Stimulated activated CD8-positive, alpha-beta memory T cell treated with anti-CD3 and anti-CD28 coated beads, Interleukin-7, amount 100 ng/mL, for 4 hours (primary cell): ENCODE measurements at places on chromosomes 6 and 20.

DNA sequence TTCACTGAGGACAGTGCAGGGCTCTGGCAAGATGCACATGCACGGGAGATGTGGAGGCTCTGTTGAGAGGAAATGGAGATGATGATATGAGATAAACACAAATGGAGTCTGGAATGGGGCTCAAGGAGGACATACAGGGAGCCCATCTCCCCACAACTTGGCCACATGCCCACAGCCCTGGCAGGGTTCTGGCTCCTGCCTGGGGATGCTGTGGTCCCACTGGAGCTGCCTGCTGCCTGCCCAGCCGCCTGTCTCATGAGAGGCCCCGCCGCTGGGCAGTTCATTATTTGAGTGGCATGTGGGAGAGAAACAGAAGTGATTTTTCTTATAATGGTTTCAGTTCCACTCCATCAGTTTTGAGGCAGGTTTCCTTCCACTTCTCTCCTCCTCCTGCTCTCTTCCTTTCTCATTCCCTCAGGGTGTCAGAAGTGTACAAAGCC, 133.6 kb upstream of the TRAF3IP2 start:
- no peak for DNase-seq

DNA sequence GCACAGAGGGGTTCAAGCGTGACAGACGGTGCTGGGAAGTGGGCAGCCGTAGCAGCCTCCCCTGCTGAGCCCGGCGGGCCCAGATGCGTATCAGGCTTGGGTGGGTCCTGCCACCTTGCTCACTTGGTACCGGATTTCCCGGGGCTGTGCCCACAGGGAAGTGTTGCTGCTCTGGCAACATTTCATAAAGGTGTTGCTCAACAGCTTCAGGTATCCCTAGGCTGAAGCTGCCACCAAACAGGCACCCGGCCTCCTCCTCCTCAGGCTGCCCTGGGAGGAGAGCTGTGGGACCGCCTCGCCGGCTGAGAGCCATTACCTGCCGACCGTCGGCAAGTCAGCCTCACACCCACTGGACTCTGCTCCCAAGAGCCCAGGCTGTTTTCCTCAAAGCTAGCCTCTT, 11.5 kb downstream of the PSMG4 start:
- no peak for DNase-seq

DNA sequence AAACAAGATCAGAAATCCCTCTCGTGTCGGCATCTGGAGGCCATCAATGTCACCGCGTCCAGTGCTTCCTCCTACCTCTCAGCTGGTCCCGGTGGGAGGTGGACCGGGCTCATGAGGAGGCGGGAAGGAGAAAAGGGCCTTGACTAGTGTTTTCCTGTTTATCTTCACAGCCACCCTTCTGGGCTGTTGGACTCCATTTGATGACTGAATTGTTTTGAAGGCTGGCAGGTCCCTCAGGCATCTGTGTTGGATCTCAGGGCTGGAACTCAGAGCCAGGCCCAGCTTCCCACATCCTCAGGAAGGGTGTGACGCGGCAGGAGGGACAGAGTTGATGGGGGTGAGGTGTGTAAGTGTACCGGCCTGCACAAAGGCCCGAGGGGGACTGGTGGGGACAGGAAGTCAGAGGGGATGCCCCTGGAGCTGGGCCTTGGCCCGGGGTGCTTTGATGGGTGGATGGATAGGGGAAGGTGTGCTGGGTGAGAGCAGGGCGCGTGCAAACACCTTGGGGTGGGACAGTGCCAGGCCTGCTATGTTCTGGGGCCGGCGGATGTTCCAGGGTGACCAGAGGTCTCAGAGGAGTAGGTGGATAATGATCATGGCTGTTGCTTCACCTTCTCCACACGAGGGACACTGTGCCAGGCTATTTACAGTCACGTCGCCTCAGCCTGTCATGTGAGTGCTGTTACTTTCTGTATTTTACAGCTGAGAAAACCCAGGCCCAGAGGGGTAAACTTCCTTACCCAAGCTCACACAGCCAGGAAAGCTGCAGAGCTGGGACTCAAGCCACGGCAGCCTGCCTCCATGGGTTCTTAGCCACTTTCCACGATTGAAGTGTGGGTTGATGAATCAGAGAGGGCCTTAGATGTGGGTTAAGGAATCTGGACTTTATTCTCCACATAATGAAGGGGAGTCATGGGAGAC, 17.9 kb upstream of the CHMP4B start:
- DNase-seq: no peak

DNA sequence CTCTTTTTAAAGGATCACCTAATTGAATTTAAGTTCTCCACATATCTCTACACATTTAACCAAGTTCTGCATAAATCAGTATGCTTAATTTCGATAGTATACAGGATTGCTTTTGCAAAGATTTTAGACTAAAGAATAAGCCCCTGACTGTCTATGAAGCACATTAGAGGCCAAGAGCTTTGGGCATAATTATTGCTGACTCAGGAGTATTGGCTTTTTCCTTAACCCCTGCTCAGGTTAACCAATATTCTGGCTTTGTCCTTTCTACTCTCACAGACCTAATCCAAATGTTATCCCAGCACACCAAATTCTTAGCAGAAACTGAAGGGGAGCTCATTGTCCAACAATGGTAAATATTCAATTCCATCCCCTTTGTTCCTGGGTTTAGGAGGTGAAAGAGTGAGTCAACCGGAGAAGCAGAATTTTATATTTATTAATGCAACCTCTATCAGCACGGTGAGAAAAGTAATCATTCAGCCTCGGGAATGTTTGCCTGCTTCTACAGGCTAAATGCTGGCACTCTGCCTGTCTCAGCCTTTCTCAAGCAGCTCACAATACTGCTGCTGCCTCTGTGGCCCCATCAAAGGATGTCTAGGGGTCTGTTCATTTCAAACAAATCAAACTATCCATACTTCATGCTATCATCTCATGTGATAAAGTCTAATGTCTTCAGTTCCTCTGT, 125.0 kb downstream of the SIM1 start:
- DNase-seq: no peak
